ENCODE measurements at places on chromosomes 16 and 17. TPM values are rescaled to one million over a fixed set of nuclear protein-coding genes. Genes with fewer than 3 reads are reported as not detected.

- DNase-seq: no peak
These were observed at the start of gene SLC4A1 for GRCh38 chr17:44267818-44268490. Gene SLC4A1, minus strand, starts transcription at chr17:44268135. Its CDS starts 5,269 bp downstream, at chr17:44262866.

DNA sequence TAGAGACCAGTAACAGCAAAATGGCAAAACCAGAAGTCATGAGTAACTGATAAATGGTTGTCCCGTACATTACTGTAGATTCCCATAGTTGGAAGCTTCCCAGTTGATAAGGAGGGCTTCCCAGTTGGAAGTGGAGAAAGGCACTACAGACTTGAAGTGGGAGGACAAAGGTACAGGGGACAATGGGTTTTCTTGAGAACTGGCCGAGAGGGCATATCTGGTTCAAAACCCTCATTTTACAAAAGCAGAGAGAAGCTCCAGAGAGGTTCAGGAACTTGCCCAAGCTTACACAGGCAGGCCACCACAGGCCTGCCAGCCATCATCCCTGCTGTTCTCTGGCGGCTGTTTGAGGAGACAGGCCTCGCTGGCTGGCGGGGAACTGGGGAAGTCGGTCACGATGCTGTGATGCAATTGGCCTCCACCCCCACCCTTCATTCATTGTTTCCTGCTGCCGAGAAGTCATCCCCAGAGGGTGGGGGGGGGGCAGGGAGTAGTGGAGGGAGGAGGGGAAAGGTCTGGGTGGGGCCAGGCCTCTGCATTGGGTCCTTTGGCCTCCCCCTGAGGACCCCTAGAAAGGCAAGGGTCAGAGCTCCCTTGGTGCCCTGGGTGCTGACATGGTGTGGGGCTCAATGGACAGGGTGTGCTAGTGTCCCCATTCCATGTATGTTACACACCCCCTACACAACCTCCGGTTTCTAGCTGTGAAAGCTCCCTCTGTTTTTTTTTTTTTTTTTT is 3.0 kb downstream of the UBALD2 start:
- DNase-seq: peak; percentile 37

DNA sequence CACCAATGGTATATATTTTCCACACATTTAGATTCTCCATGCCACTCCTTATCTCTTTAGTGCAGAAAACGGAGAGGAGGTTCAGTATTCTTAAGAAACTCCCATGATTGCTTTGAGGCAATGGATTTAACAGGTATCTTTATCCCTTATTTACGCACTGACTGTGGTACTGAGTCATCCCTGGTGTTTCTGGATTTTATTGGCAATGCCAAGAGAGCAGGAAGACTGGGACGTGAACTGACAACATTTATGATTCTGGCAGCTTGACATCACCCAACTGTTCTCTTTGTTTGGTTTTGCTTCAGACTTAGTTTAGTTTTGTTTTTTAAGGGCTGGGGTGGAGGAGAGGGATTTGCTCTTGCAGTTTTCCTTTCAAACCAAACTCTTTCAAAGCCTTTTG is 131.4 kb downstream of the WWOX start:
- peak; percentile 4 for DNase-seq

- no peak for DNase-seq
These were observed 6.3 kb downstream of the TTYH2 start for GRCh38 chr17:74219576-74220133.

DNA sequence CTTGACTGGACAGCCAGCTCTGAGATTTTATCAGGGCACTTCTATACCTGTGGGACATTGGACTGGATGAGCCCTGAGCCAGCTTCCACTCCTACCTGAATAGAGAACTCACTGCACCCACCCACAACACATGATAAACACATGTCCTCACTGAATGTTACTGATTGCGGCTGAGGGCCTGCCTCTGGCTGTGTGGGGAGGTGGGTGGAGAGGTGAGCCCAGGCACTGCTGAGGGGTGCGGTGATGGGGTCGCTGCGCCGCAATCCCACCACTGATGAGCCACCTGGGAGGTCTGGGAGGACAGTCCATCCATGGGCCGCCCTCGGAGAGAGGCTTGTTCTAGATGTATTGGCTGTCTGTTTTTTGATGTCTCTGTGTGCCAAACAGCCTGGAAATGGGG is 5.4 kb downstream of the TMEM92 start:
- no peak for DNase-seq

DNA sequence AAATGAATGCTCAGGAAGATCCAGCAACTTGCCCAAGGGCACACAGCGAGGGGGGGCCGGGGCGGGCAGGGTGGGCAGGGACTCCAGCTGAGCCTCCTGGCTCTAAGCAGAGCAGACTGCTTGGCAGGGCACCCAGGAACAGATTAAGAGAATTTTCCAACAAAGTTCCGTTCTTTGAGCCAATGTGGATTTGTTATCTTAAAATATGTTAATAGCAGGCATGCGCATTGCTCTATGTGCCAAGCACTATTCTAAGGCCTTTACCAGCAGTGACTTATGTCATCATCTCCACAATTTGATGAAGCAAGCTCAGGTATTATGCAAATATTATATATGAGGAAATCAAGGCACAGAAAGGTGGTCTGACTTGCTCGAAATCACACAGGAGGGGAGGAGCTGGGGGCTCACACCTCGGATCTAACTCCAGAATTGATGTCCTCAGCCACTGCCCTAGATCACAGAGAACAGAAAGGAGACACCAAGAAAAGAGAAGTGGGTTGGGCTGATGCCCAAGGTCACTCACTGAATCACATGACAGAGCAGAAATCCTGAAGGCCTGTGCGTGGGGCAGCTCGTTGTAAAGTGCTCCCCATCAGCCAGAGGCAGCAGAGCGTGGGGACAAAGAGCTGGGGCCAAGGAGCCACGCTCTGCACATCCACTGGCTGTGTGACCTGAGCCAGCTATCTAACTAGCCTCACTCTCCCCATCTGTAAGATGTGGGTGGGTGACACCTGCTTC is 23.2 kb upstream of the MEAK7 start:
- DNase-seq: no peak

GRCh38 chr17:73874008-73874720 is 229.9 kb upstream of the SDK2 start:
- no peak for DNase-seq

DNA sequence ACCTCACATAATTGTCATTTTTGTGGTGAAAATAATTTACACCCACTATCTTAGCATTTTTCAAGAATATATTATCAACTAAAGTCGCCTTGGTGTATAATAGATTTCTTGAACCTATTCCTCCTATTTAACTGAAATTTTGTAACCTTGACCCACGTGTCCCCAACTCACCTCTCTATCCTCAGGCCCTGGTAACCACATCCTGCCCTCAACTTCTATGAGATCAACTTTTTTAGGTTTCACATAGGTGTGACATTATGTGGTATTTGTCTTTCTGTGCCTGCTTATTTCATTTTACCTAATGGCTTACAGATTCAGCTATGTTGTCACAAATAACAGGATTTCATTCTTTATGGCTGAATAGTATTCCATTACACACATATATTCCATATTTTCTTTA is 73.0 kb upstream of the CNTNAP4 start:
- DNase-seq: no peak

DNA sequence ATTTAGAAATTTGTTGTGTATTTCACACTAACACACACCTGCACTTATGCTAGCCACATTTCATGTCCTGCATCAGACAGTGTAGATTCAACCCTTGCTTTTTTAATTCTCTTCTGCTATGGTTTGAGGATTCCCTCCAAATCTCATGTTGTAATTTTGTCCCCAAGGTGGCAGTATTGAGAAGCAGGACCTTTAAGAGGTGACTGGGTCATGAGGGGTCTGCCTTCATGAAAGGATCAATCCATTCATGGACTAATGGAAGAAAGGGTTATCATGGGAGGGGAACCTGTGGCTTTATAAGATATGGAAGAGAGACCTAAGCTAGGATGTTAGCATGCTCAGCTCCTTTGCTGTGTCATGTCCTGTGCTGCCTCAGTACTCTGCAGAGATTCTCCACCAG is 1032.2 kb downstream of the CDH11 start:
- peak; percentile 5 for DNase-seq

GRCh38 chr16:82031116-82032084 is 3.7 kb upstream of the HSD17B2 start:
- DNase-seq: peak; percentile 78

DNA sequence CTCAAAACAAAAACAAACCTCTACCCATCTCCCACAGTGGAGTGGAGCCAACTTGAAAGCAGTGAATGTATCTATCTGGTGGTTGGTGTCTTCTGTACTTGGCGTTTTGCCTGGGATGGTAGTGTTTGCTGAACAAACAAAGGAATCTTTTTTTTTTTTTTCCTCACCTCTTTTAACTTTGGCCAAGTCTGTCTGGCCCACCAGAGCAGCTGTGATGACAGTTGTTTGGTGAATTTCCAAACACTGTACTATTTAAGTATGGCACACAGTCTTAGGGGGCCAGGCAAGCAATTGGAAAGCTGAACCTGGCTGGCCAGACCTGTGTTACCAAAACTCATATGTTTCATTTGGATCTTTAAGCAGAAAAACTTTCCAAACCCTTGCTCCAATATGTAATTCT is 101.8 kb upstream of the CDH13 start:
- DNase-seq: no peak

DNA sequence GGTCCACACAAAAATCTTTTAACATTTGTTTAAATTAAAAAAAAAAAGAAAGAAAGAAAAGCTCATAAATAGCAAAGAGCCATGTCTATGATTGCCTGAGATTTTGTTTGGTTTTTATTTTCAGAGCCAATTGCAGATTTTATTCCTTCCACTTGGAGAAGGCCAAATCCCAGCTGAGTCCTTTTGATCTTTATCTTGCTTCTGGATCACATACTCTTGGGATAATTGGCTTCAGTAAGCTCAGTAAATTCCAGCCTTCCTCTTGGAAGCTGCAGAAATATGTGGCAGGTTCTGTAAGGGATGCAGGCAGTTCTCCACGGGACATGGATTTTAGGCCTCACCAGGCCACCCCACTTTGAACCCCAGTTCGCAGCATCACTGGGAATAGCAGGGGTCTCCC is 63.3 kb upstream of the TMC5 start:
- no peak for DNase-seq

DNA sequence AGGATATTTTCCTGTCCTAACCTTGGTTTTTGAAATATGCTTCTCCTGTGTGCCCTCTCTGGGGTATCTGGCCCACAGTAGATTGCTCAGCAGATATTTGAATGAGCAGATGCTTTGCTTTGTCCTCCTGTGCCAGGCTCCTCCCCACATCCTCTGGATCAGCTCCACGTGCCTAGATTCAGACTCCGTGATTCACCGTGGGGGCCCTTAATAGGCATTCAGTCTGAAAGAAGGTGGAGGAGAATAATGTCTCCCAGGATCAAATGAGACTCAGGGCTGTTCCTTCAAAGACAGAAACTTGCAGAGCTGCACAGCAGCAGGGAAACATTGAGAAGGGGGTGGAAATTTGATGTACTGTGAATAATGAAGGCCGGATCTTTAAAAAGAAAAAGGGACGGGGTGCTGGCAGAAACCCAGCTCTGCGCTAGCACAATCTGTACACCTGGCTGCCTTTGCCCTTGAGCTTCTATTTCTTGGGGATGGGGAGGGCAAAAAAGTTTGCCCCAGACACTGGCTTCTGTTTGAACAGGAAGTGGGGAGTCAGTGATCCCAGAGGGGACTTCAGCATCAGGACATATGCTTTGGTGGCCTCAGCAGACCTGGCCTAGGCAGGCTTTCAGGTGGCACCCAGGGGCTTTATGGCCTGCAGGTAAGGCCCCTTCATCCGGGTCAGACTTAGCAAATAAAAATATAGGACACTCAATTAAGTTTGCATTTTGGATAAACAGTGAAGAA is 15.9 kb upstream of the SLC12A3 start:
- peak; percentile 91 for DNase-seq

- DNase-seq: no peak
These were observed 460 bp downstream of the ELOB start for GRCh38 chr16:2776500-2777139.

DNA sequence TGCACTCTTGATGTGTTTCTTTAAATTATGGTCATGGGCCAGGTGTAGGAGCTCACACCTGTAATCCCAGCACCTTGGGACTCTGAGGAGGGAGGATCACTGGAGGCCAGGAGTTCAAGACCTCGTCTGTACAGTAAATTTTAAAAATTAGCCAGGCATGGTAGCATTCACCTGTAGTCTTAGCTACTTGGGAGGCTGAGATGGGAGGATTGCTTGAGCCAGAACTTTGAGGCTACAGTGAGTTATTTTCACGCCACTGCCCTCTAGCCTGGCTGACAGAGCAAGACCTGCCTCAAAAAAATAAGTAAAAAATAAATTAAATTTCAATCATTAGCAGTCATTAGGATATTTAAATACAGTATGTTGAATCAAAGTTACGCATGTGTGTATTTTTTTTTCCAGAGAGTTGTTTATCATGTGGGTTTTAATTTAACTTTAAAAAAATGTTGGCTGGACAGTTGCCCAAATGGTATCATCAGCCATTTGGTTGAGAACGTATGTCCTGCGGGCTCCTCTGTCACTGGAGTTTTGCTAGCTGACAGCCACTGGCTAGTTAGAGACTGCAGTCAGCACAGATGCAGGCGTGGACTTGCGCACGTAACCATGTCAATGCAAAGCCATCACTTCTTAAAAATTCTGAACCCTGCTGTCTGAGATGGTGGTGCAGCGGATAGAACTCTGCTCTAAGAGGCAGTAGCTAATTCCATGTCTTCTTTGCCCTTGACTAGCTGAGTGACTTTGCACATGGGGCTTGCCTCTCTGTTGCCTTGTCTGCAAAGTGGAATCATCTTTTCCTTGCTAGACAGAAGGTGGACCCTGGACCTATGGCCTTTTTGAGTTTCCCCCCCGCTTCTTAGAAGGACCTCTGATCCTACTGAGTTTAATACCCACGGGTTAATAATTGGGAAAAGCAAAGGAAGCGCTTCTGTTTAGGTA is 40.0 kb downstream of the MAPT start:
- no peak for DNase-seq

DNA sequence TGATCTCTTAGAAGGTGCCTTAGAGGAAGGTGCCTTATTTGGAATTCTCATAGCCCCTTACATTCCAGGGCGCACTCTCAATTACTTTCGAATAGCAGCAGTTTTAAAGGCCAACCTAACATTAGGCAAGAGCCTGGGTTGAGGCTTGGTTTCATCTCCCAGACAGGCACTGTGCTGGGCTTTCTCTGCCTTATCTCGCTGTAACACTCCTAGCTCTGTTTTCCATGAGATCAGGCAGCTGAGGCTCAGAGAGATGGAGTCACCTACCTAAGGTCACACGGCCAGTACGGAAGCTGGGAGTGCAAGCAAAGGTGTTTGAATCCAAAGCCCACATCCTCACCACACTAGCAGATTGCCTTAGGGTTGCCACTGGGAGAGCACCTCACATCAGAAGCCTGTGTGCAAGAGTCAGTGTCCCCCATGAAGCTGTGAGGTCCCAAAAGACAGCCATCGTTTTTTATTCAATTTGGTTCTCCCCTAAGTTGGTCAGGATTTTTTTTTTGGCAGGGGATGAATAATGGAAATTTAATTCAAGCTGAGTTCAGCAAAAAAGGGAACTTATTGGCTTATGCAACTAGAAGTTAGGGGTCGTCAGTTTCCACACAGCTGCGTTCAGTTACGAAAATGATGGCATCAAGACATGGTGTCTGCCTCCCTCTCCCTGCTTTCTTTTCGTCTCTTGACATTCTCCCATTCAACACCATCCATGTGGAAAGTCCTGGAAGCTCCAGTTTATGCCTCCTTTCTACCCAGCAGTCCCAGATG is 206.4 kb downstream of the KATNIP start:
- DNase-seq: no peak

GRCh38 chr17:64773836-64774761 is 112.0 kb upstream of the SMURF2 start:
- DNase-seq: peak; percentile 62

The CCL3 gene
- not detected for total RNA-seq

The PDF gene
- 68.4 TPM for total RNA-seq

The ZKSCAN2 gene
- total RNA-seq: 2.7 TPM

The KRTAP1-5 gene
- total RNA-seq: not detected

The ZSCAN10 gene
- total RNA-seq: not detected

The RPAIN gene
- total RNA-seq: 73.2 TPM

The NPTX1 gene
- 0.53 TPM for total RNA-seq

The KRT24 gene
- not detected for total RNA-seq

The CD300LF gene
- not detected for total RNA-seq

Data from A172 (cell line).